ENCODE measurements at places on chromosomes 7 and 10. TPM values are rescaled to one million over a fixed set of nuclear protein-coding genes. Genes with fewer than 3 reads are reported as not detected.

GRCh38 chr7:14507617-14508016 is 394.9 kb downstream of the DGKB start:
- DNase-seq = no peak

- DNase-seq = no peak
These were observed 503 bp upstream of the TRIP6 start for GRCh38 chr7:100866729-100867039.

GNG11 gene
- 20.5 TPM for total RNA-seq

DNA sequence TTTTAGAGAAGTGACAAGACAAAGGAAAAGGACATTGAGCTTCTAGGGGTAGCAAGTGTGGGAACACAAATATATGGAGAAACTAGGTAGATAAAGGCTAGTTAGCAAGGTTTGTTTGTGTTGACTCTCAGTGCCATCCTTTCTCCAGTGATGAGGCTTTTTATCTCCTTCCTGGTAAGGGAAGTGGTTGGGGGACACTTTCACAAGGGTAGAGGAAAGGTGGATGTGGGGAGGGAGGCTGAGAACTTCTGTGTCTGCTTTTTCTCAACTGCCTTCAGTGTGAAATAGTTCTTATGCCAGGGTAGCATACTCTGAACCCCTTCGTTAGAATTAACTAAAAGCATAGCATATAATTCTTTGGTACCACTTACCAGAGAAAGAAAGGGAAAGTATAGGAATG is 93.0 kb upstream of the STRIP2 start:
- DNase-seq = no peak

GRCh38 chr7:63925626-63926460 is 72.8 kb upstream of the ZNF722 start:
- DNase-seq = peak; percentile 96

GRCh38 chr7:96685755-96686154 is 23.9 kb downstream of the SEM1 start:
- no peak for DNase-seq

GRCh38 chr7:141160246-141160860 is 86.5 kb downstream of the TMEM178B start:
- peak; percentile 82 for DNase-seq

DNA sequence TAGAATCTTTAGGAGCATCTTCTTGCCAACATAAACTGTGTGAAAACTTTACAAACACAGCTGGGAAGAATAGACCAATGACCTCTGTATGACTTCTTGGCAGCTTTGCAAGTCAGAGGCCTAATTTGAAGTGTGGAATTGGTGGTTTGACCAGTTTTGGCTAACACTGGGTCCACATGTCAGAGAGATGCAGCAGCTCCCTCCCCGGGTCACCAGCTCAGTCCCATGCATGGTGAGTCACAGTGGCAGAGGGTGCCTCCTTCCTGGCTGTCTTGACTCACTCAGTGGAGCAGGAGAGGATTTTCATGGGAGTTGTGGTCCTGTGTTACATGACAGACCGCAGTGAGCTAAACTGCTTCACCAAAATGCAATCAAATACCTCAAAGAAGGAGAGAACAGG is 8.2 kb upstream of the STARD3NL start:
- no peak for DNase-seq

Measured in esophagus muscularis mucosa (tissue), 4 donors.